ENCODE measurements at places on chromosomes 13 and 19.
A peak's percentile ranks its signal among the peaks of the same experiment; 100 is the strongest.

- DNase-seq = no peak
These were observed 25.6 kb downstream of the DEDD2 start for GRCh38 chr19:42191855-42192254.

DNA sequence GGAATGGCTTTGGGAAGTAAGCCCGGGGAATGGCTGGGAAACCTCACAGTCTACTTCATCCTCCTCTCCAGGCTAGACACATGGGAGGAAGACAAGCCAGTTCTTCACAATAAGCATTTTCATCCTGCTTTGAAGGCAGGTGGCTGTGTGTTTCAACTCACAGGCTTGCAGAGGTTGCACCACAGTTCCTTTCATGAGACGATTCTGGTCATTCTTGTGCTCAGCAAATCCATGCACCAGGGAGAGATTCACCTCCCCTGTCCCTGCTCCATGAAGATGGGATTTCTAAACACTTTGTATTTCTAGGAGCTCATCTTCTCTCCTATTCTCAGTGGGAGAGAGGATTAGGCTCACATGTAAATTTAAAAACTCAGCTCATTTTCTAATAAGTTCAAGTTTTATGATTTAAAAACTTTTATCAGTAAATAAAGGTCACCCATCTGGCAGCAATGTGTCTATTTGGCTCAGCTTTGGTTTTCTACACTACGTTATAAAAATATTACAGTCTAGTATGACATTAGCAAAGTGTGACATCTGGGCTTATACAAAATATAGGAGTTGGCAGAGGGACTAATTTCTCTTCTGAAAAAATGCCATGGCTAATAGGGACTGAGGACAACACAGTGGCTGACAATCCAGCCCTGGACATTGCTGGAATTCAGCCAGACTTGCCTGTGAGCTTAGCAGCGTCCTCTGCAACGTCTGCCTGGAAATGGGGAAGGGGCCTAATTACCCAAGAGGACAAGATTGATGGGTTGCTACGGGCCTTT, 283.2 kb upstream of the SLC10A2 start:
- DNase-seq = no peak

- DNase-seq = no peak
These were observed 36.3 kb downstream of the SHISA2 start for GRCh38 chr13:26015271-26016125.

GRCh38 chr13:113275387-113275786, 21.7 kb upstream of the LAMP1 start:
- peak; percentile 39 for DNase-seq

GRCh38 chr13:50170447-50171037, 155.3 kb downstream of the KCNRG start:
- DNase-seq = no peak

GRCh38 chr13:41608111-41608838, 150.9 kb downstream of the RGCC start:
- no peak for DNase-seq

- no peak for DNase-seq
These were observed 186.4 kb upstream of the KL start for GRCh38 chr13:32829676-32830335.

DNA sequence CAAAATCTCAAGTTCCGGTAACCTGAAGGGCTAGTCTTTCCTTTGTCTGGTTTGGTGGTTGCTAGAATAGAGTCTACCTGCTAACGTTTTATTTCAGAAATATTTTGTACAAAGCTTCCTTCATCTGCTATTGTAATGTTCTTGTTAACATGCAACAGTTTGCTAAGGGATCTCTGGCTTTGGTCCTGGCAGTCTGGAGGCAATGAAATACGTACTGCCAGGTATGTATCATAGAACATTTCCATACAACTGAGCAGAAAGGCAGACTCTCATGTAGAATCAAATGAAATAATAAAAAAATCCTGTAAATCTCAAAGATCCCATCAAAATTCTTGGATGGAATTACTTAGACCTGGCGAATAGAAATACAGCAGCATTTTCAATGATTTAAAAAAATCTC, 8.8 kb upstream of the CSNK1A1L start:
- no peak for DNase-seq

- DNase-seq = no peak
These were observed 210.7 kb upstream of the EDNRB start for GRCh38 chr13:78129359-78129758.

DNA sequence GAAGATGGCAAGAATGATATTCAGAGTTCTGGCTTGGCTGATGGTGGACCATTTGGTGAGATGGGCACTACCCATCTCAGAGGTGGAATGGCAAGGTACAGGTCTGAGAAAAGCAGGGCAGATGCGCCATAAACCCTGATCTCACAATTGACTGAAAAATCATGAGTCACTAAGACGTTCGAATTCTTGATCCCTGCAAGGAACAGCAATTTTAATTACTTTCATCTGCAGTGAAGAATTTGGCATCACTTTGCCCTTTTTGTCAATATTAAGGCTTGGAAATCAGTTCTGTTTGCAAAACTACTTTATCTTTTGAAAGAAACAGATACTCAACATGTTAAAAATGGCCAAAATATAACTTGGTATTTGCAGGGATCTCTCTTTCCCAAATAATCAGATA, 38.1 kb downstream of the HTR2A start:
- DNase-seq = no peak

DNA sequence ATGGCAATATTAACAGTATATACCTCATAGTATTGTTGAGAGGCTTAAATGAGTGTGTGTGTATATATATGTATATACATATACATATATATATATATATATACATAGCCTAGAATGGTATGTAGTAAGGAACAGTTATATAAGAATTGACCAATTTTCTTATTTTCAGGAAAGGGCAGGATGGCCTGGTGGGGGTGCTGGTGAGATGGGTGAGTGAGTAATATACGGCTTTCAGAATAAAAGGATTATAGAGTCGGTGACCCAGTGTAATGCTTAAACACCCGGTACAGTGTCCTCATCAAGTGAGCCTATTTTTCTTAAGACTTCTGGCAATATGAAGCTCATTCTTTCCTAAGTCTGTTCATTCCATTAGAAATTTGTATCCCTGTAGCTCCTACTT, 11.7 kb upstream of the FAM216B start:
- DNase-seq = no peak

GRCh38 chr13:29185926-29186325, 365.8 kb downstream of the MTUS2 start:
- DNase-seq = no peak

DNA sequence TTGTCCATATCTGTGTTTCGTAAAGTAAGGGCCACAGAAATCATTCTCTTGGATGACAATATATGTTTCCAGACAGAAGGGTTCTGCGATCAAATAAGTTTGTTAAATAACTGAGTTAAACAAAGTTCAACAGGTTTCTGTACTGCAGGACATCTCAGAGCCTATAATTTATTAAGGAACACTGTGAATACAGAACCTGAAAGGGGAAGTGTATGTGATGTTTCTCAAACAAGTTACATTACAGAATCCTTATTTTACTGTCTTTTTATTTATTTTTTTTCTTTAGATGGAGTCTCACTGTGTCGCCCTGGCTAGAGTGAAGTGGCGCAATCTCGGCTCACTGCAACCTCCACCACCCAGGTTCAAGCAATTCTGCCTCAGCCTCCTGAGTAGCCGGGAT, 55.4 kb upstream of the GTF2F2 start:
- no peak for DNase-seq

- no peak for DNase-seq
These were observed 164.9 kb downstream of the ZIC5 start for GRCh38 chr13:99806671-99807070.

GRCh38 chr13:41668130-41668757, 210.9 kb downstream of the RGCC start:
- peak; percentile 12 for DNase-seq

GRCh38 chr13:97515643-97516042, 81.7 kb downstream of the RAP2A start:
- DNase-seq = no peak

DNA sequence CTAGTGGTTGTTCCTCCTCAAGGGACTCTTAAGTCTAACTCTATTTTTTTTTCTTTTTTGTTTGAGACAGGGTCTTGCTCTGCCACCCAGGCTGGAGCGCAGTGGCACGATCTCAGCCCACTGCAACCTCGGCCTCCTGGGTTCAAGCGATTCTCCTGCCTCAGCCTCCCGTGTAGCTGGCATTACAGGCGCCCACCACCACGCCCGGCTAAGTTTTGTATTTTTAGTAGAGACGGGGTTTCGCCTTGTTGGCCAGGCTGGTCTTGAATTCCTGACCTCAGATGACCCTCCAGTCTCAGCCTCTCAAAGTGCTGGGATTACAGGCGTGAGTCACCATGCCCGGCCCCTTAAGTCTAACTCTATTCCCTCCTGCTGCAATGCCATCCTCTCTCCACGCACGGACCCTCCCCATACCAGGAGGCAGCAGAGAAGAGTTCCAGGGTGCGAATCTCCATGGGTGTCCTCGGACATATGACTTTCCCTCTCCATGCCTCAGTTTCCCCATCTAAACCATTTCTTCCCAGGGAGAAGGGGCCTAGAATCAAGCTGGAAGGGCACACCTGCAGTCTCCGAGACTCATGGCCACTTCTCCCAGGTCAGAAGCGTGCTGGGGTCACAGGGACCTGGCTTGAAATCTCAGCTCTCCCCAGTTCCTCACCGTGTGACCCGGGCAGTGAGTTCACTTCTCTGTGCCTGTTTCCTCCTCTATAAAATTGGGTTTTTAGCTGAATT, 6.0 kb upstream of the BCL3 start:
- DNase-seq = no peak

GRCh38 chr19:40165362-40165937, 25.8 kb upstream of the MAP3K10 start:
- DNase-seq = peak; percentile 66

- no peak for DNase-seq
These were observed 1778.7 kb upstream of the MIR17HG start for GRCh38 chr13:89568746-89569145.

DNA sequence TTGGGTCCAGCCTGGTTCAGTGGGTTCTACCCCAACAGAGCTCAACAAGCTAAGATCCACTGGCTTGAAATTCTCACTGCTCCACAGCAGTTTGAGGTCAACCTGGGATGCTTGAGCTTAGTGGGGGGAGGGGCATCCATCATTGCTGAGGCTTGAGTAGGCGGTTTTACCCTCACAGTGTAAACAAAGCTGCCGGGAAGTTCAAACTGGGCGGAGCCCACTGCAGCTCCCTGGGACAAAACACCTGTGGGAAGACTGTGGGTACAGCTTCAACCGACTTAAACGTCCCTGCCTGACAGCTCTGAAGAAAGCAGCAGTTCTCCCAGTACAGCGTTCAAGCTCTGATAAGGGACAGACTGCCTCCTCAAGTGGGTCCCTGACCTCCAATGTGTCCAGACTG, 1161.9 kb downstream of the UQCRFS1 start:
- no peak for DNase-seq

DNA sequence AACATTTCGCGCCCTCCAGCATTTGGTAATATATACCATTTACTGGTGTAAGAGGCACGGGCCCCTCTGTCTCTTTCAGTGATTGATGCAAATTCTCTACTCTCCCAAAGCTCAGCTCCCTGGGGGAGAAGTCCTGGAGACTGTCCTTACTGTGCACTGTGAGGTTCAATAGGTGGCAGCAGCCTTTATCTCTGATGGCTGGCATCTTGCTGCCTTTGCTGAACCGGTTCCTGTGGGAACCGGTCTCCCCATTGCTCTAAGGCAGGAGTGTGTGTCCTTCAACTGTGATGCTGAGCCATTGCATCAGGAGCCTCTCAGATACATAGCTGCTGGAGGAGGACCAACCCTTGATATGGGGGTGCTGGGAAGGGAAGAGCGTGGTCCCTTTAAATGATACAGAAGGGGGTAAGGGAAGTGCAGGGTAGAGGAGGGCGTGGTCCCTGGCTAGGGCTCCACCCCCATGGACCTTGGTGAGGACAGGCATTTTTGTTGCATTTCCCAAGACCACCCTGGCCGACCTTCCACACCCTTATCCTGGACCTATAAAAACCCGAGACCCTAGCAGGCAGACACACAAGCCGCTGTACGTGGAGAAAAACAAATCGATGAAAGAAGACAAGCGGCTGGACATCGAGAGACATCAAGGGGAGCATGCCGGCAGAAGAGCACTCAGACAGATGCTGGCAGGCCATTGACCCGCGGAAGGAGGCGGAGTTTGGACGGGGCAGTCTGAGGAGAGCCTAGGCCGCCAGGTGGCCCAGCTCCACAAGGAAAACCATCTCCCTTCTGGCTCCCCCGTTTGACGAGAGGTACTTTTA, 41.1 kb upstream of the GTF3A start:
- no peak for DNase-seq

DNA sequence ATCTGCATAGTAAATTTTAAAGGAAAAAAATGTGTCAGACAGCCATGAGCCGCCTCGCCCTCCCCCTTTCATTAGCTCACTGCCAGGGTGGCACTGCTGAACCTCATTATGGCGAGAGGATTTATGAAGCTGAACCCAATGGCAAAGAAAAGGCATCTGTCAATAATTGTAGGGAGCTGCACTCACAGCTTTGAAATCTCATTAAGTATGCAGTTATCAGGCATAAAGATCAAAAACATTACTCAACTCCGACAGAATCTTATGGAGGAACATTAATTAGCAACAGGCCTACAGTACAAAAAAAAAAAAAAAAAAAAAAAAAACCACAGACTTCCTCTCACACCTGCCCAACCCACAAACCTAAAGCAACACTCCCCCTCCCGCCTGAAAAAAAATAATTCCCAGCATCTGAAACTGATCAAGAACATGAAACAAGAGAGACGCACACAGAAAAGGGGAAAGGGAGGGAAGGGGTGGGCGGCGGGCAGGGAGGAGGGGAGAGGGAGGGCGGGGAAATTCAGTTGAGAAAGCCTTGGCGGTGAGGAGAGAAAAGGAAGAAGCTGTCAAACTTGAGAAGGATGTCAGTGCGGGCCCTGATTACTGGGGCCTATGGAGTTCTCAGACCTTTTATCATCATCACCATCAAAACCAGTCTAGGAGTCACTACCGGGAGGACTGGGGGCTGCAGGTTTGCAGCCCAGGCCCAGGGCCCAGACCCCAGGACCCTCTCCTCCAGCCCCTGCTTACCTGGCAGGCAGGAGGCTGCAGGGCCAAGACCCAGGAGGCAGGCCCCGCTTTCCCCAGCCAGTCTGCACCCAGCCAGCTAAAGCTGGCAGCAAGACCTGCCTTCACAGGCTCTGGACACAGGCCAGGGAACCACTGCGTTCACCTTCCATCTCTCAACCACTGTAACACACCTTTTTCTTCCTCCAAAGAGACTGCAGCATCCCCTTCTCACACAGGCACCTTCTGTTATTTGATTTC, 8.9 kb downstream of the TSHZ3 start:
- no peak for DNase-seq

- no peak for DNase-seq
These were observed 805.6 kb upstream of the ARGLU1 start for GRCh38 chr13:107373551-107373950.

DNA sequence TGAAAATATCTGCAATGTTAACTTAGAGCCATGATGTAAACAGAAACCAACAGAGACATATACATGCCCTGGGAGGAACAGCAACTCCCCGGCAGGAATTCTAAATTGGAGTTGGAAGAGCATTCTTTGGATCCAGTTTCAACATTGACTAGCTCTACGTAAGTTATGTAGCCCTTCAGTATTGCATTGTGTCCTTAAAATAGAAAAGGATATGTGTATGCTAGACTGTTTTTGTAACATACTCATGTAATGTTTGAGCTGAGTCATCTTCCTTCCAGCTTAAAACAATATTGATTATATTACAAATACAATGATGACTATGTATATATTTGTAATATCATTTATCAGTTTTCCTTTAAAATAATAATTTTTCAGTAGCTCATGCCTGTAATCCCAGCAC, 1422.2 kb upstream of the PCDH20 start:
- no peak for DNase-seq

GRCh38 chr13:44969551-44970484, 19.5 kb downstream of the NUFIP1 start:
- no peak for DNase-seq

All from activated naive CD4-positive, alpha-beta T cell treated with anti-CD3 and anti-CD28 coated beads, Interleukin-2, amount 50 U/mL, for 16 hours (primary cell).